Large intestine (tissue), 12 donors: ENCODE measurements at places on chromosomes 5 and 9. TPM values are rescaled to one million over a fixed set of nuclear protein-coding genes. Genes with fewer than 3 reads are reported as not detected.

The MATR3 gene
- 320 TPM for polyA plus RNA-seq

The OR1Q1 gene
- not detected for polyA plus RNA-seq

The AQP7 gene
- polyA plus RNA-seq = 40.9 TPM

The SHISAL2B gene
- polyA plus RNA-seq = 0.06 TPM

The PAEP gene
- polyA plus RNA-seq = 0.09 TPM

The TRIM7 gene
- 0.61 TPM for polyA plus RNA-seq

The PCDHGB4 gene
- polyA plus RNA-seq = 1.4 TPM

The JAKMIP2 gene
- 3.1 TPM for polyA plus RNA-seq

The SPATA31D4 gene
- not detected for polyA plus RNA-seq

The MLANA gene
- 0.54 TPM for polyA plus RNA-seq

The ABCA1 gene
- polyA plus RNA-seq = 8.6 TPM

The CACNA1B gene
- polyA plus RNA-seq = 1.8 TPM

DNA sequence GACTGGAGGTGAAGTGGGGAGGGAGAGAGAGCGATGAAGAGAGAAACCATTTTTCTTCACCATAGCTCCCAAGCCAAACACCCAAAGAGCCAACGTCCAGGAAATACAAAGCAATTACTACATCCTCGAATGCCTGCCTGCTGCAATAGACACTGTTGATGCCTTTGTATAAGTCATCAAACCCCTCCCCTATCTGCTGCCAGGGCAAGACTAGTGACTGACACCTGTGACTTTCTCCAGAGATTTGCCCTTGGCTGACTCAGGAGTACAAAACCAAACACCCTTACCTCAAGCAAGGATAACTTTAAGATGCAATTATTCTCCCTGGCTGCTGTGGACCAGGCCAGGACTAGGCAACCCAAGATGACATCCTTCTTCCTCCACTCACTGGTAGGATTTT is 81.8 kb upstream of the RASA1 start:
- H3K27me3 ChIP-seq = no peaks in the 10 kb centered on the region
- H3K27ac ChIP-seq = no peak overlapping the region
- H3K4me3 ChIP-seq = no peak overlapping the region
- no peaks in the 10 kb centered on the region for H3K4me1 ChIP-seq
- no peaks in the 10 kb centered on the region for H3K36me3 ChIP-seq

- no peak for DNase-seq
- H3K36me3 ChIP-seq = peaks cover 40% of the 10 kb centered on the region
- peaks cover 13% of the 10 kb centered on the region for H3K4me1 ChIP-seq
- no peak overlapping the region for H3K27ac ChIP-seq
Measured at GRCh38 chr5:31530541-31531265, 1.2 kb downstream of the DROSHA start.

GRCh38 chr5:3612591-3613042 is 17.0 kb downstream of the IRX1 start:
- DNase-seq = no peak
- no peaks in the 10 kb centered on the region for H3K36me3 ChIP-seq
- H3K27ac ChIP-seq = no peak overlapping the region
- peaks cover 21% of the 10 kb centered on the region for H3K27me3 ChIP-seq
- no peak overlapping the region for H3K4me3 ChIP-seq

DNA sequence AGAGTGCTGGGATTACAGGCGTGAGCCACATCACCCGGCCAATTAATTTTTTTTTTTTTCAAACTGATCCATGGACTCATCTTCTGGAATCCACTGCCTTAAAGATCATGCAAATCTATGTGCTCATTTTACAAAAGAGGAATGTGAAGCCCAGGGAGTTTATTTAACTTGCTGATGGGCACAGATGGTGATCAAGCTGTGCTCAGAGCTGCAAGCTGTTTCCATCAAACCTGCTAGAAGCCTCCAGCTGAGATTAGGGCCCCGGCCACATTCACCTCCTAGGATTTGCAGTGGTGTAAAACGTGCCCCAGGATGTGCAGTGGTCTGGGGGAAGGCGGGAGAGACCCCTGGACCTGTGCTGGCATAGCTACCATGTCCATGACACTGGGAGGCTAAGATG is 56.1 kb upstream of the TUT7 start:
- H3K27me3 ChIP-seq = no peaks in the 10 kb centered on the region
- H3K4me1 ChIP-seq = peaks cover 13% of the 10 kb centered on the region
- no peak overlapping the region for H3K27ac ChIP-seq
- H3K36me3 ChIP-seq = no peaks in the 10 kb centered on the region

- H3K27ac ChIP-seq = peak overlapping the region; percentile 41
- H3K4me3 ChIP-seq = no peak overlapping the region
- H3K4me1 ChIP-seq = peaks cover 56% of the 10 kb centered on the region
- peaks cover 2% of the 10 kb centered on the region for H3K36me3 ChIP-seq
- DNase-seq = no peak
Measured at GRCh38 chr5:154782326-154782725, 27.1 kb downstream of the LARP1 start.

DNA sequence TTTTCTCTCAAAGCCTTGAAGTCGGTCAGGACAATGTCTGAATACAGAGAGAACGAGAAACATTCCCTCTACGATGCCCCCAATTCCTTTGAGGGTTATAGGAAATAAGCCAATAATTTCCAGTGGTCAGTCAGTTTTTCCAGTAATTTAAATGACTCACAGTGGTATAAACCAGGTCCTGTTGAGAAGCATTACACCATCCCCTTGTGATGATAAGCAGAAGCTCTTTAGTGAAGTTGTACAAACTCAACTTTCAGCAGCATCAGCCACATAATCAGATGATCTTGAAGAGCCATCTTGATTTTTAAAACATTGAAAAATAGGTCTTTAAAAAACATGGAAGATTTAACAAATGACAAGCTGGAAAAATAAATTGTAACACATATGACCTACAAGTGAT is 173.9 kb upstream of the ZNF462 start:
- no peaks in the 10 kb centered on the region for H3K4me1 ChIP-seq
- no peaks in the 10 kb centered on the region for H3K27me3 ChIP-seq
- no peak overlapping the region for H3K27ac ChIP-seq
- H3K4me3 ChIP-seq = no peak overlapping the region
- DNase-seq = no peak

DNA sequence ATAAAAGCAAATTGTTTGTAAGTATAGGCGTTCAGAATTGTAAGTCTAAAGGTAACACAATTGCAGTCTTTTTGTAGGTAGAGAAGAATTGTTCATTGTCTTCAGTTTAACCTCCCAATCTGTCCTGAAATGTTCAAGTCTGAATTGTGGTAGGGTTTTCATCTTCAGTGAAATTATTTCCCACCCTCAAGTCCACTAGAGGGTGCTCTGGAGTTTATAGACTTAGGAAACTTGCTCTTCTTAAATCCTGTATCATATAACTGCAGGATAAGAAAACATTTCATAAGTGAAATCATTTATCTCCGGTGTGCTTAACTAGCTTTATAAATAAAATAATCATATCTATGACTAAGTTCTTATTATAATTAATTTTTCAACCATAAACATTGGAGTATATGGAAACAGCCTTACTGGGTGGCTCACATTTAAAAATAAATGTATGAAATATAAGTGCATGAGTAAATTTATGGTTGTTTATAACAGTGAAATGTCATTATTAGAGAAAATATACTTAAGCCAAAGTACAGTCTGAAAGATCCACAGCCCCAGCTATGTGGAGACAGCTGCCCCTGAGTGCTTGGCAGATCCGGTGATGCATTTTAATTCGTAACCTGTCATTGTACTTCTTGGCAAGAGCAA is 182.4 kb upstream of the OTULINL start:
- H3K27ac ChIP-seq = no peak overlapping the region
- no peak overlapping the region for H3K4me3 ChIP-seq
- DNase-seq = peak; percentile 34
- peaks cover 58% of the 10 kb centered on the region for H3K36me3 ChIP-seq
- no peaks in the 10 kb centered on the region for H3K4me1 ChIP-seq

GRCh38 chr5:60092671-60093422 is 199.3 kb upstream of the PDE4D start:
- H3K4me1 ChIP-seq = no peaks in the 10 kb centered on the region
- no peaks in the 10 kb centered on the region for H3K36me3 ChIP-seq
- no peak for DNase-seq
- H3K27ac ChIP-seq = no peak overlapping the region
- H3K4me3 ChIP-seq = no peak overlapping the region

GRCh38 chr9:128148509-128149000 is 698 bp upstream of the LCN2 start:
- peaks cover 39% of the 10 kb centered on the region for H3K4me1 ChIP-seq
- H3K36me3 ChIP-seq = no peaks in the 10 kb centered on the region
- DNase-seq = no peak
- no peak overlapping the region for H3K4me3 ChIP-seq
- peak overlapping the region; percentile 85 for H3K27ac ChIP-seq

DNA sequence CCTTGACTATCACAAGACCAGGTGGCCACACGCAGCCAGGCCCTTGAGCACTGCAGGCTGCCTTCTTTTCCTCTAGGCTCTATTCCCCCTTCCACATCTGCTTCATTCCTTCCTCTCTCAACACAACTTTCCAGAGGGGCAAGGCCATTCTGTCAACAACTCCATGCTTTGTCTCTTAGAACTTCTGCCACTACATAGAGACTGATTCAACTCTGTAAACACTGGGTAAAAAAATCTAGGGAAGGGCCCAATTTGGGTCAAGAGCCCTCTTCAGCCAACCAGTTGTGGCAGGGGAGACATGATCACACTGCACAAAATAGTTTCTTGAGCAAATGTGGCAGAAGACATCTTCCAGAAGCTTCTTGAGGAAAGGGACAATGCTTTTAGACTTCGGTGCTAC is 55.6 kb downstream of the ATPSCKMT start:
- no peaks in the 10 kb centered on the region for H3K4me1 ChIP-seq
- DNase-seq = no peak
- no peaks in the 10 kb centered on the region for H3K27me3 ChIP-seq
- no peak overlapping the region for H3K4me3 ChIP-seq

- H3K27me3 ChIP-seq = no peaks in the 10 kb centered on the region
- H3K4me3 ChIP-seq = no peak overlapping the region
- no peak overlapping the region for H3K27ac ChIP-seq
- peaks cover under 1% of the 10 kb centered on the region for H3K36me3 ChIP-seq
- no peak for DNase-seq
Measured at GRCh38 chr9:113298924-113299770, 4.0 kb downstream of the RNF183 start.

GRCh38 chr9:14766299-14766698 is 43.8 kb upstream of the CER1 start:
- no peak overlapping the region for H3K4me3 ChIP-seq
- no peaks in the 10 kb centered on the region for H3K27me3 ChIP-seq
- no peak for DNase-seq
- no peaks in the 10 kb centered on the region for H3K36me3 ChIP-seq
- H3K4me1 ChIP-seq = no peaks in the 10 kb centered on the region
- no peak overlapping the region for H3K27ac ChIP-seq

DNA sequence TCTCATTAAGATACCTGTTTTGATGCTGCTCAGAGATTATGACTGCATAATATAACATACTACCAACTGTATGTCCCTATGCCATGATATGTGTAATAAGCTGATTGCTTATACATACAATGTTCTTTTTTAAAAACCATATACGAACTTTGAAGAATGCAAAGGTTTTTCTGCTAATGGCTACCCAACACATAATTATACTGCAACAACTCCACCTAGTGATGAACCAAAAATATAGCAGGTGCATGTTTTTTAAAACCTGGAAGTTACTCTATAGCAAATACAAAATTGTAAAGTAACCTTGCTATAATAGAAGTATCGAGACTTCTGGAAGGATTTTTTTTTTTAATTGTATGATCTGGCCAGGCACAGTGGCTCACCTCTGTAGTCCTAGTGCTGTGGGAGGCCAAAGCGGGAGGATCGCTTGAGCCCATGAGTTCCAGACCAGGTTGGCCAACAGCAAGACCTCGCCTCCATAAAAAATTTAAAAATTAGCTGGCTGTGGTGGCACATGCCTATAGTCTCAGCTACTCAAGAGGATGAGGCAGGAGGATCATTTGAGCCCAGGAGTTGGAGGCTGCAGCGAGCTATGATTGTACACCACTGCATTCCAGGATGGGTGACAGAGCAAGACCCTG is 49.1 kb downstream of the HOMER1 start:
- H3K27me3 ChIP-seq = no peaks in the 10 kb centered on the region
- H3K4me1 ChIP-seq = no peaks in the 10 kb centered on the region
- no peak overlapping the region for H3K27ac ChIP-seq

GRCh38 chr5:83048277-83048676 is 28.9 kb downstream of the TMEM167A start:
- H3K36me3 ChIP-seq = peaks cover 5% of the 10 kb centered on the region
- no peaks in the 10 kb centered on the region for H3K27me3 ChIP-seq
- DNase-seq = no peak
- no peak overlapping the region for H3K4me3 ChIP-seq
- H3K27ac ChIP-seq = no peak overlapping the region

DNA sequence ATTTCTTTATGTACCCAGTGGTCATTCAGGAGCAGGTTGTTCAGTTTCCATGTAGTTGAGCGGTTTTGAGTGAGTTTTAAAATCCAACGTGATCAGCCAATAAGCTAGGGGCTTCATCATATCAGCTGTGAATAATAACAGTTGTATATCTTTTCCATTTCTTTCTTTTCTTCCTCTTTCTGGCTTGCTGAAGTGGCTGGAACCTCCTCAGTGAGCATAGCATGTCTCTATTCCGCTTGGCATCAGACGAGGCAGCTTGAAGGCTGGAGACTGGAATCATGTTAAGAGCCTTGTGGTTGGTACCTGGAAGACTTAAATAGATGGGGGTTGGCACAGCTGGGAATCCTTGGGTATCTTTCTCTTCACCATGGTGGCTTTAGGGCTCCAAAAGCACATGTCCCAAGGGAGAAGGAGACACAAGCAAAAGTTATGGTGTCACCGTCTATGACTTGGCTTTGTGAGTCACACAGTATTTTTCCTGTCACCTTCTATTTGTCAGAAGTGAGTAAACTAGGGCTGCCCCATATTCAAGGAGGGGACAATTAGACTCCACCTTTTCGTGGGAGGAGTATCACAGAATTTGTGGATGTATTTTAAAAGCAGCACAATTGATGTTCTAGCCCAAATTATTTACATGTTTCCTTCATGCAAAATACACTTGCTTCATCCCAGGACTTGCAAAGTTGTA is 38.0 kb upstream of the RETREG1 start:
- no peaks in the 10 kb centered on the region for H3K27me3 ChIP-seq
- H3K27ac ChIP-seq = no peak overlapping the region

- no peaks in the 10 kb centered on the region for H3K27me3 ChIP-seq
- DNase-seq = no peak
- H3K36me3 ChIP-seq = no peaks in the 10 kb centered on the region
- H3K4me3 ChIP-seq = no peak overlapping the region
Measured at GRCh38 chr5:6086871-6087270, 291.5 kb downstream of the MED10 start.

DNA sequence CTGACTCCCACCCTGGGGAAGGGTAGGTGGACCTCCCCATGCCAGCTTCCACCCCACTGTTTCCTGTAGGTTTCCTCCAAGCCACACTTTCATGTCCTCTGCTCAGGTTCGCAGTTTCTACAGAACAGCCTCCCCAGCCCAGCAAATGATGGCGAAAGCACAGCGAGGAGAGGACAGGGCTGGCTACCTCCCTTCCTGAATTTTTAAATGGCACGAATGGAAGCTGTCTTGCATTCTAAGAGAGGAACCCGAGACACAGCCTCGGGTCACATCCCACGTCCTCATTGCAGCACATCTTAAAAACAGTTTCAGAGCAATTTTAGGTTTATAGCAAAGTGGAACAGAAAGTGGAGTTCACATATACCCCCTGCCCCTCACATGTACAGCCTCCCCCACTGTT is 330.3 kb downstream of the NTRK2 start:
- no peak overlapping the region for H3K4me3 ChIP-seq
- no peak for DNase-seq
- no peaks in the 10 kb centered on the region for H3K4me1 ChIP-seq
- H3K27me3 ChIP-seq = no peaks in the 10 kb centered on the region
